ENCODE measurements at places on chromosomes 5 and 9.
A peak's percentile ranks its signal among the peaks of the same experiment; 100 is the strongest.

- no peak for DNase-seq
Observed at GRCh38 chr5:17444496-17444895, 53.5 kb upstream of the TAF11L2 start.

DNA sequence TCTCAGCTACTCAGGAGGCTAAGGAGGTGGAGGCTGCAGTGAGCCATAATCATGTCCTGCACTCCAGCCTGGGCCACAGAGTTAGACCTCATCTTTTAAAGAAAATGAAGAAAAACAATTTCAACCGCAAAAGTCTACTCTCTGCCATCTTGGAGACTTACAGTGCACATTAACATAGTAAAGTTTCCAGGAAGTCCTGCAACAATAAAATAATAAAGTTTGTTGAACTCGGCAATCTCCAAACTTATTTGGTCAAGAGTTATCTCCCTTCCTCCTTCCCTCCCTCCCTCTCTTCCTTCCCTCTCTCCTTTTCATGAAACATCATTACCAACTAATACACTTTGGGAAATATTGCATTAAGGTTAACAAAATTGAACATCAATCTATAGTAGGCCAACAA lies 94.1 kb upstream of the JAK2 start:
- DNase-seq: no peak

DNA sequence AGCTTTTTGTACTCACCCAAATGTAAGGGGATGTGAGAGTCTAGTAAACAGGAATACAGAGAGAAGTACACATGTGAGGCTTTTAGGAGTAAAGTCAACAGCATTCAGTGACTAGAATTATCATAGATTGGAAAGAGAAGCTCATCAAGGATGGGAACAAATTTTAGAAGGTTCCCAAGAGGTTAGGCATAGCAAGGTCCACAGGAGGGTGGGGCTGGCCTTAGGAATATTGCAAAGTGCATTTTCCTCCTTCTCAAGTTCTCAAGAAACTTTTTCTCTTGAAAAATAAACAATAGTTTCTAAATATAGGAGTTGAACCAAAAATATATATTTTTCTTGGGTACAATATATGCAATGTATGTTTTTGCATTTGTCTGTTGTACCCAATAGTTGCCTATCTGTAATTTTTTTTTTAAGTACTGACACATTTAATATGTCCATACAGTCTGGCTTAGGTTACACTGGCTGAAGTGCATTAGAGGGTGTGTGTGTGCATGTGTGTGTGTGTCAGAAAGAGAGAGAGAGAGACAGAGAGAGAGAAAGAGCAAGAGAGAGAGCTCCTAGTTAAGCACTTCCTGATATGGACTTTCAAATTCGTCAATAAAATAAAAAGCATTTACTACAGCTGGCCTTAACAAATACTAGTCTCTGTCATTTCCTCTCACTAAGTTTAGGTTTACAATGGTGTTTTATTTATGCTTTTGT lies 62.2 kb downstream of the SNX18 start:
- no peak for DNase-seq

DNA sequence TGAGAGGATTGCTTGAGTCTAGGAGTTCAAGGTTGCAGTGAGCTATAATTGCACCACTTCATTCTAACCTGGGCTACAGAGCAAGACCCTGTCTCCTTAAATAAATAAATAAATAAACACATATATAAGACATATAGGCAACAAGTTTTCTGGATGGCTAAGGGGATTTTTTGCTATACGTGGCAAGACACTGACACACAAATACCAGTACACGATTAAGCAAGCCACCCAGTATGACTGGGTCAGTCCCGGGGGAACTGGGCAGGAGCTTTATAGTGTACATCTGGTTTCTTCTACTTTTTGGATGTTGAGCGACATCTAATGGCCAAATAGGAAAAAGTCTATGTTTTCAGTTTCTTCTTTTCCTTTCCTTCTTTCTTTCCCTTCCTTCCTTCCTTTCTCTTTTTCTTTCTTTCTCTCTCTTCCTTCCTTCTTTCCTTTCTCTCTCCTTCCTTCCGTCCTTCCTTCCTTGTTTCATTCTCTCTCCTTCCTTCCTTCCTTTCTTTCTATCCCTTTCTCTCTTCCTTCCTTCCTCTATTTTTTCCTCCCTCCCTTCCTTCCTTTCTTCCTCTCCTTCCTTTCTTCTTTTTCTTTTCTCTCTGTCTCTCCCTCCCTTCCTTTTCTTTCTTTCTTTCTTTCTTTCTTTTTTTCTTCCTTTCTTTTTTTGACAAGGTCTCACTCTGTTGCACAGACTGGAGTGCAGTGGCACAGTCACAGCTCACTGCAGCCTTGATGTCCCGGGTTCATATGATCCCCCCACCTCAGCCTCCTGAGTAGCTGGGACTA lies 47.0 kb upstream of the PLIN2 start:
- DNase-seq: peak; percentile 23

DNA sequence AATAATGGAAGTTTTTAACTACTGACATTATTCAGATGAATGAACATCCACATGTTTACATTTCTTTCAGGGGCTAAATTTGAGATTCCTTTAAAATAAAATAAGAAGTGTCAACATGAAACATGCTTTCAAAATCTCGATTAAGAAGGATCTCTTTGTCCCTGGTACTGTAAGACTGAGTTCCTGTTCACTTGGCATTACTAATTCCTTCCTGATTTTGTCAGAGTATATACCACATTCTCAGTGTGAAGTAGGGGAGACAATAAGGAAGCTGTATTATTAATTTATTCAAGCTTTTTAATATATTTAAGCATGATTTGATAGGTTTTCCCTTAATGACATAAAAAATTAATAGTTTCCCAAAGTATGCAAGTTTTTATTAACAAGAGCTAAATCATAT lies 81.5 kb upstream of the GRHPR start:
- DNase-seq: no peak

- no peak for DNase-seq
Observed at GRCh38 chr5:16578474-16578883, 38.3 kb downstream of the RETREG1 start.

DNA sequence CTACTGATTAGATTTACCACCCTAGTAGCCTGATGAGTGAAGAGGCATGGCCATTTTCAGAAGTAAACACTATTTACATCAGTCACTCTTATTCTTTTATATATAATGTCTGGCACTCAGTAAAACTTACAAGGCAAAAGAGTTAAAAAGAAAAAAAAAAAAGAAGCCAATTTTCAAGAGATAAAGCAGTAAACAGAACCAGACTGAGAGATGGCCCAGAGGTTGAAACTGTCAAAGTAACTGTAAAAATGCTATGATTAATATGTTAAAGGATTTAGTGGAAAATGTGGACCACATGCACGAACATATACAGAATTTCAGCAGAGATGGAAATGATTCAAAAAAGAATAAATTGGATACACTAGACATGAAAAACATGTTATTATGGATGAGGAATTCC lies 6.4 kb upstream of the GPR150 start:
- no peak for DNase-seq

DNA sequence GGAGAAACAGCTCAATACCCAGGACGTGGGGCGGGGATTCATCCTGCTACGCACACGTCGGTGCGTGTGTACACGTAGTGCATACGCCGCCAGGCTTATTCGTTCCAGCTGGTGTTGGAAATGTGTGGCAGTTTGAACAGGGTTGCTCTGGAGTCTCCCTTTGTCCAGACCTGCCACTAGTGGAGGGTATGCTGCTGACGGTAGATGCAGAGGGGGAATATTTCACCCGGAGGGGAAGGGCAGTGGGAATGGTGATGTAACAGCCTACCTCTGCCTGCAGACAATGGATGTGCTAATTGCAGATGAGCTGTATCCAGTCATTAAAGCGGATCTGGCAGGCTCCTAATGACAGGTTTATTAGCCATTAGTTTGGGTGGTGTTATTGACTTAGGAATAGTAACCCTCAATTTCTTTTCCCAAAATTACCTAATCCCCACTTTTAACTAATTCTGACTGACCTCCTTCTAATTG lies 142.7 kb downstream of the PAX5 start:
- DNase-seq: no peak

DNA sequence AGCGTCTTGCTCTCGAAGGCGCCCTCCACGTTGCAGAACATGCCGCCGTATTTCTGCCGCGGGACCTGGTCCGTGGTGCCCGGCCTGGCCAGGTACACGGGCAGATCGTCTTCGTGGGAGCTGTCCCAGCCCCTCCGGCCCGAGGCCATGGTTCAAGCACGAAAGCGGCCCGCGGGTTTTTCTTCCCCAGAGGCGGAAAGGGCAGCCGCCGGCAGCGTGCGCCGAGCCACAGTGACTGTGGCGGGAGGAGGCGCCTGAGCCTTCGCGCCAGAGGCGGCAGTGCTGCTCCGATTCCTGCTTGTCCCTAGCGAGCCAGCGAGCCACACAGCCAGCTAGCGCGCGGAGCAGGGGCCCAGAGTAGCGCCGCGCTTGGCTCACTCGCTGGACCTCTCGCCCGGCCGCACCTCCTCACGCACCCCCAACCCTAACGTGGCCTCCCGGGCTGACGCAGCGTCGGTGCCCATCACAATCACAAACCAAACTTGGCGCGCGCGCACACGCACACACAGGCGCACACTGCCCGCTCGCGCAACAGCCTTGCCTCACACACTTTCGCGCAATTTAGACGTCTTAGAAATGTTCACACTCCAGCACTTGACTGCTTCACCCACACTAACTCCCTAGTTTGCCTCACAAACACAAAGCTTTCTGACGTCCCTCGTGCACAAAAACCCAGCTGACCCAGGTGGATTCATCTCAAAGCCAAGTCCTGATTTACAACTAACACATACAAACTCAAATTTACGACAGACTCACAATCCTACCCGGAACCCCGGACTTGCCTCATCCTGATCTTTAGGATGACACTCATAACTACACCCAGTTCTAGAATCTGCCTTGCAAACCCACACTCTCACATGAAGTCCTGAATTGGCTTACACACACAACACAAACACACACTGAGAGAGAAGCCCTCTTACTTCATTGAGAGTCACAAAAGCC lies at the start of gene DPYSL3:
DPYSL3 (minus strand) TSS at position 359 of the 942 bp plus-strand sequence; CDS start at position 149, 210 bp downstream.
- peak; percentile 50 for DNase-seq

- DNase-seq: no peak
Observed at GRCh38 chr5:98309785-98310598, 463.5 kb upstream of the RGMB start.

DNA sequence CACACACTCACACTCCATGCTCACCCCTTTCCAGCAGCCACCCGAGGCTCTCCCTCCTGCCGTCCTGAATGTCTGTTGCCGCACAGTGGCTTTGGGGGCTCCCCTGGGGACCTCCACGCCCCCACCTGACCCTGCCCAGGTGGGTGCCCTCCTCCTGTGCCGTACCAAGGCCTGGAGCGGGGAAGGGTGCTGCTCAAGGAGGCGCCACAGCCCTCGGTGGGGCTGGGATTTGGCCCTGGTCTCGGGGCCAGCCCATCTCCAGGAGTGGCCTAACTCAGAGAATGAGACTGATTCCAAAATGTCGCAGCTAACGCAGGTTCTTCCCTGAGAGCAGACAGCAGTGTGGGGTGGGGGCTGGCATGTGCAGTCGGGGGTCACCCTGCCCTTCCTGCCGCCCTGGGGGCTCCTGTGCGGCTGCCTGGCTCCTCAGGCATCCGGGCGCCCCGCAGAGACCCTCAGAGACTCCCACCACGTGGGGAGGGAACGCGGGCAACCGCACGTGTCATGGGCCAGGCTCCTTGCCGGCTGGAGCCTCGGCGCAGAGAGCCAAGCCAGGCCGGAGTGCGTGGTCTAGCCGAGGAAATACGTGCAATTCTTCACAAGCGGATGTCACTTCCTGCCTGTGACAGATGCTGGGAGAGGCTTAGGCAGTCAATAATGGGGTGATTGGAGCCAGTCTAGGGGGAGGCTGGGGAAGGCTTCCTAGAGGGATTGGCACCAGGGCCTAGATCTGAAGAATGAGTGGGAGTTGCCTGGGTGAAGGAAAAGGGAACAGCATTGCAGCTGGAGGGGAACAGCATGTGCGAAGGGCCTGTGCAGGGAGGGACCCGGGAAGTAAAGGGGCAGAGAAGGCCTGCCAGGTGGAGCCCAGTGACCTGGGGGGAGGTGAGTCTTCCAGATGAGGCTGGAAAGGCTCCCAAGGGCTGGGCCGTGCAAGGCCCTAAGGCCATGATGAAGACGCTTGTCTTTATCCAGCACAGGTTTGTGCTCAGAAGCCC lies 44.1 kb downstream of the C9orf50 start:
- DNase-seq: no peak

- no peak for DNase-seq
Observed at GRCh38 chr9:99555792-99556191, 265.9 kb upstream of the NR4A3 start.

GRCh38 chr5:51096859-51097258 lies 286.4 kb upstream of the ISL1 start:
- DNase-seq: no peak

- DNase-seq: no peak
Observed at GRCh38 chr9:114921171-114921570, 9.2 kb downstream of the TNFSF8 start.
